Stimulated activated CD4-positive, alpha-beta T cell treated with anti-CD3 and anti-CD28 coated beads, Interleukin-12 subunit alpha, Interleukin-12 subunit beta, amount 100 ng/mL, for 48 hours (primary cell): ENCODE measurements at places on chromosomes 3 and 15.

- DNase-seq, result no peak
Measured at GRCh38 chr15:67808821-67809220, 16.5 kb upstream of the SKOR1 start.

DNA sequence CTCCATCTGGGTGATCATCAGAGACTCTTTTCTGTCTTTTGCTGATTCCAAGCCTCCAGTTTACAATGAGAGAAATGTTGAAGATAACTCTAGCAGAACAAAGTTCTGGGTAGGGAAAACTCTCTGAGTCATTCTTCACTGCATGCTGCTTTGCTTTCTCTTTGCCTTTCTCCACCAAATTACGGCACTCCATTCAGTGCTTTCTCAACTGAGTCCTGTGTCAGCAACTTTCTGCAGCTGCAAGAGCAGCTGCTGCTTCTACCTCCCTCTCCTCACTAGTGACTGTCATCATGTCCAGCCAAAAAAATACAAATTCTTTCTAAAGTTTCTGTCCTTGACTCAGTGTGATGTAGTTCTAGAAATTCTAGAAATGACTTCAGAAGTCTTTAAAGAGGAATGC lies 953.8 kb downstream of the IGSF11 start:
- no peak for DNase-seq

DNA sequence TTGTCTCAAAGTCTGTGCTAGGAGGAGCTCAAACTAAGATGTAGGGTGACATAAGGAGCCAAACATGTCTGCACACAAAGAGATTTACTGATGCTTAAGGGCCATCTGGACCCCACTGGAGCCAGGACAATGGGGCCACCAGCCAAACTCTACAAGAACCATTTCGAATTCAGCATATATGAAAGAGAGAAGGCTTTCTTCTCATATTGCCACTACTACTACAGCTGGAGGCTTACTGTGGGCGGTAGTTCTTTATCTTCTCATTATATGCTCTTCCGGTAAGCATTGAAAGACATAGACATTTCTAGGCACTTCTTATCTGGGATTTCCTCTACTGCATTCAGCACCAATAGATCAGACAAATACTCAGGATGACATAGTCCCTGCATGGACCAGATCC lies 404.4 kb upstream of the PROK2 start:
- no peak for DNase-seq

DNA sequence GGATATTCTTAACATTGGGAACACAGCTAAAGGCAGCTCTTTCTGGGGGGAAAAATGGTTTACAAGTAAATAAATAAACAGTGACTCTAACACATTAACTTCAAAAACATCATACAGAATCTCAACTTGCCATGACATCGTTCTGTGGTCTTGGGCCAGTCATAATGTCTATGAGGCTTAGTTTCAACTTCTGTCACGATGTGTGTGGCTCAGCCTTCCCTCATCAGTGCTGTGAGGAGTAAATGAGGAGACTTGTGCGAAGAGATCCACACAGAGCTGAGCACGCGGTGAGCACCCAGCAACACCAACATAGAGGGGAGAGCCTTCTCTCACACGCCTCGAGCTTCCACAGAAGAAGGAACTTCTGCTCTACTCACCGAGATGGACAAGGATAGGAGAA lies 49.0 kb downstream of the DZIP1L start:
- peak; percentile 33 for DNase-seq
